Stimulated activated naive CD4-positive, alpha-beta T cell treated with Interleukin-2 at 50 U/mL for 16 hours (primary cell): ENCODE measurements at places on chromosomes 12 and 14.
A peak's percentile ranks its signal among the peaks of the same experiment; 100 is the strongest.

DNA sequence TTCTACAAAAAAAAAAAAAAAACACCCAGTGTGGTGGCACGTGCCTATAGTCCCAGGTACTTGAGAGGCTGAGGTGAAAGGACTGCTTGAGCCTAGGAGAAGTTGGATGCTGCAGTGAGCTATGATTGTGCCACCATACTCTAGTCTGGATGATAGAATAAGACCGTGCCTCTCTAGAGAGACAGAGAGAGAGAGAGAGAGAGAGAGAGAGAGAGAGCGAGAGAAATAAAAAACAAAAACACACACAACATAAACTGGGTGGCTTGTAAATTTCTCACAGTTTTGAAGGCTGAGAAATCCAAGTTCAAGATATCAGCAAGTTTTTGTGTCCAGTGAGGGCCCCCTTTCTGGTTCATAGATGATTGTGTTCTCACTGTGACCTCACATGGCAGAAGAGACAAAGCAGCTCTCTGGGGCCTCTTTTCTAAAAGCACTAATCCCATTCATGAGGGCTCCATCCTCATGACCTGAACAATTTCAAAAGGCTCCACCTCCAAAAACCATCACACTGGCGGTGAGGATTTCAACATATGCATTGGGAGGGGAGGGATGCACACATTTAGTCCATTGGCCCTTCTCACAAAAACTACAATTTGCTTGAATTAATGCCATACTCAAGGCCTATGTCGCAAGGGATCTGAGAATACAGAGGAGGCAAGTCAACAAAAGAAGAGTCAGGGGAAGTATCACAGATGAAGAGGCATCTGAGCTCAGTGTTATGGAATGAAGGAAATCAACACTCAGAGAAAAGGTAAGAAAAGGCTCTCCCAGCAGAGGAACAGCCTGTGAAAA is 94.9 kb downstream of the PPM1H start:
- no peak for DNase-seq

- no peak for DNase-seq
Observed at GRCh38 chr12:74689929-74690328, 152.3 kb downstream of the ATXN7L3B start.

DNA sequence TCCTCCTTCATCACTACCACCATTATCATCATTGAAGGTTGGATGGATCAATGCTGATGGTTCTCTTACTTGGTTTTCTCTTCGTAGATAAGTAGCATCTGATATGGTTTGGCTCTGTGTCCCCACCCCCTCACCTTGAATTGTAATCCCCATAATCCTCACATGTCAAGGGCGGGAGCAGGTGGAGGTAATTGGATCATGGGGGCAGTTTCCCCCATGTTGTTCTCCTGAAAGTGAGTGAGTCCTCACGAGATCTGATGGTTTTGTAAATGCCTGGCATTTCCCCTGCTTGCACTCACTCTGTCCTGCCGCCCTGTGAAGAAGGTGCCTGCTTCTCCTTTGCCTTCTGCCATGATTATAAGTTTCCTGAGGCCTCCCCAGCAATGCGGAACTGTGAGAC is 172.4 kb upstream of the PWP1 start:
- no peak for DNase-seq

DNA sequence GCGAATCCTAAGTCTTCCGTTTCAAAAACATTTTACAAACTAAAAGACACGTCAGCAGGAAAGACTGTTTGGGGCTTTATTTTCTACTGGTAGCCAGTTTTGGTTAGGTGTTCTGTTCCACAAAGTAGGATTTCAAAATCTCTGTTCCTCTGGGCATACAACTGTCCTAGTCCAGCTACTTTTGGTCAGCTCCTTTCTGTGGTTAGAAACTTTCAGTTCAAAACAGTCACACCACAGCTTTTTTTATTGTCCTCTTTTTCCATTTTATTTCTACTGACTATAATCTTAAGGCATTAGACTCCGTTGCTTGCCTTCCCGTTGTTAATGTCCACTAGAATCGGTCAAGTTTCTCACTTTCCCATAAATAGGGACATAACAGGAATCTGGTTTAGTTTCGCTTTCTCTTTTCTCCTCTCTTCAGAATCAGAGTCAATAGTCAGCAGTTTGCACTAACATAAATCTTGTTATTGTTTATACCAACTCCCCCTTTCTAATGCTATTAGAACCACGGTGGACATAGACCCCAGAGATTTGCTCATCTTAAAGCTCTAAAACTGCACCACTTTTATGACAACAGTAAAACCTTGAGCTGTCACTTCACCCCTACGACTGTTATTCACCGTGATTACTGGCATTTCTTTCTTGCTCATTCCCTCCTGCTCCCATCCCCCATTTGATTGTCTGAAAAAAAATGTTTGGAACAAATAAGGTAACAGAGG is 41.5 kb upstream of the NPAS3 start:
- DNase-seq: no peak

DNA sequence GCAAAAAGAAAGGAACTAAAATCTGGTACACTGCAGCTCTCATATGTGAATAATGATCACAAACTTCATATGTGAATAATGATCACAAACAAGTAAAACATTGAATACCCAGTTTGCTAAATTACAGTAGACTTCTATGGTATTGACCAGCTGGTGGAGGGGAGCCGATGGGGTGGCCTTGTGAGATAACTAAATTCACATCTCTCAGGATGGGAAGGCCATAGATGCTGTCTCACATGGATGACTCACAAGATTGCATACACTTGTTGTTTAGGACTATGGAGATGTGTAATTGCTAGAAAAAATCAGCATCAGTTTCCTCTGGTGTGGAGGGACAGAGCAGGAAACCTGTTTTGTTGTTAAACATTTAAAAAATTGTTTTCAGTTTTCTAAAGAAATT is 49.2 kb downstream of the ACACB start:
- DNase-seq: no peak

DNA sequence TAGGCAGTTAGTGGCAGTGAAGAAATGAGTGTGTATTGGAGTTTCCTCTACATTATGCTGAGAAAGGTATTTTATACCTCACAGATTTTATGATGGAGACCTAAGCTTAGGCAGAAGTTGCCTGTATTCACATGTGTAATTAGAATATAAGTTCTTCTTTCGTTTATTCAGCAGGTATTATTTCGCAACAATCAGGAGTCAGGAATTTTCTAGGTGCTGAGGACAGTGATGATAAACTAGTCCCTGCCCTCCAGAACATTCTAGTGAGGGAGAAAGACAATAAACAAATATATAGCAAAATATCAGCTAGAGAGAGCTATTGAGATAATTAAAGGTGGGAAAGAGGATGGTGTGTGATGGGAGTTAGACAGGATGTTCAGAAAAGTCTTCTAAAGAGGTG is 345.7 kb downstream of the GRIN2B start:
- no peak for DNase-seq

DNA sequence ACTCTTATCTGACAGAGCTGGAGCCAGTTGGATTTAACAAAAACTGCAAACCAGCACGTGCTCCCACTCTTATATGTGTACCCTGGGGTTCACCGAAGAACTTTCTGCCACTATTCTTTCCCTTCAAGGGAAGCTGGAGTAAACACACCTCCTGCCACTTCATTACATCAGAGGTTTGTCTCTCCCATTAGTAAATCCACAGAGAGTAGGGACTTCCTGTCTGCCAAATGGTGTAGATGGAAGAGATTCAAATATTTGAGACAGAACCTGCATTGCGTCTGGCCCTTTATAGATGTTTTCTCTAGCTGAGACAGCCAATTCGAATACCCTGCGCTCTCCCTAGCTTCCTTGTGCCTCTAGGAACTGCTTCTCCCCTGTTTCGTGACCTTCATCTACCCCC is 29.1 kb upstream of the AEBP2 start:
- DNase-seq: no peak

GRCh38 chr14:82549306-82549990 is 1015.8 kb upstream of the SEL1L start:
- DNase-seq: no peak

GRCh38 chr12:69266036-69266635 is 26.8 kb downstream of the CPSF6 start:
- no peak for DNase-seq

- DNase-seq: no peak
Observed at GRCh38 chr12:22879203-22879602, 254.2 kb downstream of the ETNK1 start.

DNA sequence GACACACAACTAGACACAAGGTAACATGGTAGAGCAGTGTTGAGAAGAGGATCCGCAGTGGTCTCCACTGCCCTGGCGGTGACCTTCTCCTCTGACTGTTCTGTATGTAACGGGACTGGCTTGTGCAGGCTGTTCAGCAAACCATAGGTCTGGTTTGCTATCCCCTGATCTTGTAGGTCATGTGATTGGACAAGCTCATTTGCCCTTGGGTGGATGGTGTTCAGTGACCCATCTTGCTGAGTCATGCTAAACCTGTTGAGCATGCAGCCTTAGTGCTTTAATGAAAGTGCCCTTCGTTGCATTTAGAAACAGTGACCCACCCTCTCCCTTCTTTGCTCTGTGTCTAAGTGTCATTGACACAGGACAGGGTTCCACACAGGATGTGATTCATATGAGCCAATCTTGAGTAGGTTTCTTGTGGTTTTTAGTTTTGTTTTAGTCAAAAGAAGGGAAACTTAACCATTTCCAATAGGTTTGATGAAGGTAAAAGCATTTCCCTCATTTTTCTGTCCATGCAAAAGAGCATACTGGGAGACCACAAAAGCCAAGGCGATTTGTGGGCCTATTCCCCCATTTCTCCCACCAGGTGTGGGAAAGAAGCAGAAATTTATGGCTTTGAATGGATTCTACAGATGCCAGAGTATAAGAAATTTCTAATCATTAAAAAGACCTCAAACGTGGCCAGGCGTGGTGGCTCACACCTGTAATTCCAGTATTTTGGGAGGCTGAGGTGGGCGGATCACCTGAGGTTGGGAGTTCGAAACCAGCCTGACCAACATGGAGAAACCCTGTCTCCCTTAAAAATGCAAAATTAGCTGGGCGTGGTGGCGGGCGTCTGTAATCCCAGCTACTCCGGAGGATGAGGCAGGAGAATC is 32.6 kb upstream of the HIF1A start:
- peak; percentile 43 for DNase-seq

GRCh38 chr12:24152270-24152669 is 202.8 kb upstream of the SOX5 start:
- no peak for DNase-seq

GRCh38 chr14:103172921-103173320 is 49.7 kb downstream of the TNFAIP2 start:
- no peak for DNase-seq

- no peak for DNase-seq
Observed at GRCh38 chr14:94011795-94012194, 14.3 kb upstream of the OTUB2 start.

- no peak for DNase-seq
Observed at GRCh38 chr14:96261053-96261452, 5.0 kb downstream of the BDKRB1 start.

GRCh38 chr14:65002586-65003210 is 16.0 kb downstream of the FNTB start:
- DNase-seq: no peak

- peak; percentile 80 for DNase-seq
Observed at GRCh38 chr14:106872611-106873446, 1346.4 kb downstream of the TMEM121 start.

- DNase-seq: no peak
Observed at GRCh38 chr12:29277231-29277630, 103.7 kb downstream of the ERGIC2 start.

- no peak for DNase-seq
Observed at GRCh38 chr14:67485501-67486095, 2.9 kb downstream of the TMEM229B start.

DNA sequence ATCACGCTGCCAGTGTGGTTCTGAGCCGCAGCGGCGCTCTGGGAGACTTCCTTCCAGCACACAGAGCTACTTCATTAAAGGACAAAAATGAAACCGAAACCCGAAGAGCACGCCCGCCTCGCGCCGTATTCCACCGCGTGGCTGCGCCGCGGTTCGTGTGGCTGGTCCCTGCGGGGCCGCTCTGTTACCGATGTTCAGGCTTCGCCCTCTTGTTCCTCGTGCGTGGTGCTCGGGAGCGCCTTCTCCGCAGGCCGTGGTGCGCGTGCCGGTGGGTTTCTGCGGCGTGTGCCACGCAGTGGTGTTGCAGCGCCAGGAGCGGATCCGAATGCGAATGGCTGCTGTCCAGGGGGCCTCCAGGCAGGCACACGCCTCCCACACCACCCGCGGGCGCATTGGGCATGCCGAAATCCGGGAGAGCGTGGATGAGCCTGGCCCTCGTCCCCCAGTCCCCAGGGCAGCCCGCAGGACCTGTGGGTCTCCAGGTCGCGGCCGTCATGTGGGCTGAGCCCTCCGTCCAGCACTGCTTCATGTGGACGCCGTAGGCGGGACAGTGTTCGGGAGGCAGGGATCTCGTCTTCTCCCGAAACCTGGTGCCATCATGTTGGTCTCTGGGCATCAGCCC is 91.2 kb downstream of the ADGRD1 start:
- no peak for DNase-seq

GRCh38 chr12:124537525-124538193 is 29.8 kb downstream of the NCOR2 start:
- no peak for DNase-seq

DNA sequence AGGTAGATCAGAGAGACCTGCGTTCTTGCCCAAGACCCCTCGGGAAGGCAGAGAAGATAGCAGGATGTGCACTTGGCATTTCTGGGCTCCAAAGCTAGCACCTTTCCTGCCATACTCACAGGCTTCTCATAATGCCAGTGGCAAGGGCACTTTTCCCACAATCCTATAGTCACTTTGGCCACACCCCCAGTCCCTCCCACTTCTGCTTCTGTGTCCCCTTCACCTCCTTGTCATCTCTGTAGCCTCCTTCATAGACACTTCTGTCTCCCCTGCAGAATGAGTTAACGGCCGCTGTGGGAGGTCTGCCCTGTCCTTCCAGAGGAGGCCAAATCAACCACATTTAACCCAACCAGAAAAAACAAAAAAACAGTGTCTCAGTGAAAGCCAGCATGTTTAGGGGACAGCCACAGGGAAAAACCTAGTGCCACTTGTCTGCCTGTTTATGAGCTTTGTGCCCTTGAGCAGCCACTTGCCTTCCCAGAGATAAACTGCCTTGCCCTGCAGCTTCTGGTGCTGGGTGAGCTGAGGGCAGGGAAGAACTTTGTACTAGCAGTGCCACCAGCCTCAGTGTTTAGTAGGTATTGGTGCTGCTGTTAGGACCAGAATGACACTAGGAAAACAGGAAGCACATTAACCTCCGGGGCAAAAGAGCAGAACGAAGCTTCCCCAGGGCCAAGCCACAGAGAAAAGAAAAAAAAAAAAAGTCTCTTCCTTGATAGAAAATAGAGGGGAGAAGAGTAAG is 193.0 kb upstream of the PWP1 start:
- no peak for DNase-seq

DNA sequence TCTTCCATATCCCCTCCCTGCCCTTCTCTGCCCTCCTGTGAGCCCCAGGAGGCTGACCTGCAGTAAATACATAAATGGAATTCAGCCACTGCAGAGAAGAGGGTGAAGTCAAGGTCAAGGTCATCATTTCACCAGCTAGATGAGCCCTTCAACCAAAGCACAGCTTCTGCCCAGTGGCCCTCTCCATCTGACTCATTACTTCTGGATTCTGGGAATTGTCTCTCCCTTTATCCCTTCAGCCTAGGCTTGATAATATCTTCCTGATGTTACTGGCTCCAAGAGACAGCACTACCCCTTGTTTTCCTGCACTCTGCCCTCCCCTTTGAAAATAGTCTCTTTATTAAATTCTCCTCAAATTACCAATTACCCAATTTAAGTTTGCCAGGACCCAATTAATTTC is 64.5 kb downstream of the TTC9 start:
- DNase-seq: no peak
